ENCODE measurements at places on chromosomes 6 and 20. TPM values are rescaled to one million over a fixed set of nuclear protein-coding genes. Genes with fewer than 3 reads are reported as not detected.

Gene SLC26A8
- total RNA-seq: not detected

Gene CDH4
- total RNA-seq: under 0.01 TPM

Gene SCAND1
- 53.9 TPM for total RNA-seq

Gene BMP6
- total RNA-seq: 0.89 TPM

Gene TEAD3
- 19.1 TPM for total RNA-seq

Gene PRL
- total RNA-seq: not detected

Gene SNAI1
- 3.2 TPM for total RNA-seq

Gene SLC35F1
- under 0.01 TPM for total RNA-seq

Gene TNFRSF21
- 33.8 TPM for total RNA-seq

Gene NHLRC1
- total RNA-seq: not detected

Gene SCUBE3
- total RNA-seq: 1.1 TPM

Gene SYNDIG1
- total RNA-seq: not detected

Gene ZNF341
- total RNA-seq: 4.1 TPM

Gene CLVS2
- total RNA-seq: not detected

Gene ELOVL4
- 5.3 TPM for total RNA-seq

Gene RIPOR2
- total RNA-seq: 19.3 TPM

Gene LAMA4
- total RNA-seq: 141 TPM

Gene SALL4
- 1.2 TPM for total RNA-seq

Gene CCN5
- not detected for total RNA-seq

Gene GPX5
- not detected for total RNA-seq

Gene TSHZ2
- 20.5 TPM for total RNA-seq

Gene OR2H2
- total RNA-seq: not detected

Gene MCM8
- 4.1 TPM for total RNA-seq

Gene LPA
- not detected for total RNA-seq

Gene SEC23B
- 26.8 TPM for total RNA-seq

Gene C20orf204
- not detected for total RNA-seq

Gene ADTRP
- 39.7 TPM for total RNA-seq

All from stomach (tissue), 19 donors.